D721Med (cell line): ENCODE measurements at places on chromosomes 4 and X.

DNA sequence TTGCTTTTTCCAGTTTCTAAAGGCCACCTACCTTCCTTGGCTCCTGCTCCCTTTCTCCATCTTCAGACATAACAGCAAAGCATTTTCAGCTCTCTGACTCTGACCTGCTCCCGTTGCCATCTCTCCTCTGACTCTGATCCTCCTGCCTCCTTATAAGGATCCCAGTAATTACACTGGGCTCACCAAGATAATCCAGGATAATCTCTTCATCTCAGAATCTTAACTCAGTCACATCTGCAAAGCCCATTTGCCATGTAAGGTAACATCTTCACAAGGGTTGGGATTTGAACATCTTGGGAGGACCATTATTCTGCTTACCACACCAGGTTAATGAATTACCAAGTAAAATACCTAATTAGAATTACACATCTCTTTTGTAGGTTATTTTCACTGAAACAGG is 41.3 kb upstream of the MAGED1 start:
- DNase-seq: no peak

DNA sequence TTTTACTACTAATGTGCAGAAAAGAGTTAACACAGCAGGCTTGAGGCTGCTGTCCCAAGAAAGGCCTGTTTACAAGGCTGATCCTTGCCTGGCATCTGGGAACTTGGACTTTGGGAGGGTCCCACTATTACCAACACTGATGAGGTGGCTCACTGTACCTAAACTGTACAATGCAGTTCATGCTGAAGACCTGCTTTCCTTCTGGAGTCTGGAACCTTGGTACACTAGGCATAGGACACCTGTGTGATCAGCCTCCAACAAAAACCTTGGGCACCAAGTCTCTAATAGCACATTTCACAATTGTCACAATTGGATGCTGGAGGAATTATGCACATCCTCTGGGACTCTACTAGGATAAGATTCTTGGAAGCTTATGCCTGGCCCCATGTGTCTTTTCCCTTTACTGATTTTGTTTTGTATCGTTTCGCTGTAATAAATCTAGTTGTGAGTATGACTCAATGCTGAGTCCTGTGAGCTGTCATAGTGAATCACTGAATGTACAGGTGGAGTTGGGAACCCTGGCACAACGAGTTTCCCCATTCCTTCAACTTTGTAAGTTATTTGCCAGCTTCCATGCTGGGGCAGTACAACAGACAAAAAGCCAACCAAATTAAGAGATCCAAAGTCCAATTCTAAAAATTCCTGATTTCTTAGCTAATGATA is 45.9 kb downstream of the TEC start:
- no peak for DNase-seq

DNA sequence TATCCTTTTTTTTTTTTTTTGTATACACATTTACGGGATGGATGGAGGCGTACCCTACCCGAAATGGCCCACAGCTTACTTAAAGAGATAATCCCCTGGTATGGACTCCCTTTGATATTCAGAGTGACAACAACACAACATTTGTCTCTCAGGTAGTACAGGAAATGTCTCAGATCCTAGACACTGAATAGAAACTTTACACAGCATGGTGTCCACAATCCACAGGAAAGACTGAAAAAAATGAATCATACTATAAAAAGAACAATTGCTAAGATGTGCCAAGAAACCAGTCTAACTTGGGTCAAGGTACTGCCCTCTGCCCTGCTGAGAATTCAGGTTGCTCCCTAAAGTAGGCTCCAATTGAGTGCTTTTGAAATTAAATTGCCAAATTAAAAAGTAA is 100.8 kb upstream of the LANCL3 start:
- DNase-seq: no peak

DNA sequence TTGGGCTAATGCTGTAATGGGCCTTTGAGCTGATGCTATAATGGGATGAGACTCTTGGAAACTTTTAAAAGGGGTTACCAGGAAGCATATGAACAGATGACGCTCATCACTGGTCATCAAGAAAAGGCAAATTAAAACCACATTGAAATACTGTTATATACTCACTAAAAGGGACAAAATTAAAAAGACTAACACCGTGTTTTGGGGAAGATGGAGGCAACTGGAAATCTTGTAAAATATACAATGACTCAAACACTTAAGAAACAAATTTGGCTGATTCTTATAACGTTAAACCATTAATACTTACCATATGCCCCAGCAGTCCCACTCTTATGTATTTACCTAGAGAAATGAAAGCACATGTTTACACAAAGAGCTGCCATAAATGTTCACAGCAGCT is 207.2 kb upstream of the GPRIN3 start:
- DNase-seq: no peak

GRCh38 chr4:99414401-99414800 is 20.7 kb downstream of the ADH7 start:
- no peak for DNase-seq

- no peak for DNase-seq
Observed at GRCh38 chr4:110442788-110443187, 33.2 kb upstream of the ENPEP start.

GRCh38 chr4:8000247-8000646 is 60.6 kb upstream of the AFAP1 start:
- DNase-seq: no peak

- no peak for DNase-seq
Observed at GRCh38 chr4:182975806-182976205, 58.6 kb upstream of the DCTD start.

GRCh38 chr4:74522251-74522991 is 77.5 kb downstream of the AREG start:
- DNase-seq: no peak

- no peak for DNase-seq
Observed at GRCh38 chrX:94722578-94722977, 1048.6 kb downstream of the FAM133A start.

GRCh38 chrX:1103360-1103759 is 109.1 kb downstream of the CRLF2 start:
- no peak for DNase-seq

GRCh38 chr4:108148316-108148715 is 20.4 kb downstream of the LEF1 start:
- DNase-seq: no peak

GRCh38 chr4:71711985-71712348 is 71.9 kb downstream of the GC start:
- DNase-seq: no peak

DNA sequence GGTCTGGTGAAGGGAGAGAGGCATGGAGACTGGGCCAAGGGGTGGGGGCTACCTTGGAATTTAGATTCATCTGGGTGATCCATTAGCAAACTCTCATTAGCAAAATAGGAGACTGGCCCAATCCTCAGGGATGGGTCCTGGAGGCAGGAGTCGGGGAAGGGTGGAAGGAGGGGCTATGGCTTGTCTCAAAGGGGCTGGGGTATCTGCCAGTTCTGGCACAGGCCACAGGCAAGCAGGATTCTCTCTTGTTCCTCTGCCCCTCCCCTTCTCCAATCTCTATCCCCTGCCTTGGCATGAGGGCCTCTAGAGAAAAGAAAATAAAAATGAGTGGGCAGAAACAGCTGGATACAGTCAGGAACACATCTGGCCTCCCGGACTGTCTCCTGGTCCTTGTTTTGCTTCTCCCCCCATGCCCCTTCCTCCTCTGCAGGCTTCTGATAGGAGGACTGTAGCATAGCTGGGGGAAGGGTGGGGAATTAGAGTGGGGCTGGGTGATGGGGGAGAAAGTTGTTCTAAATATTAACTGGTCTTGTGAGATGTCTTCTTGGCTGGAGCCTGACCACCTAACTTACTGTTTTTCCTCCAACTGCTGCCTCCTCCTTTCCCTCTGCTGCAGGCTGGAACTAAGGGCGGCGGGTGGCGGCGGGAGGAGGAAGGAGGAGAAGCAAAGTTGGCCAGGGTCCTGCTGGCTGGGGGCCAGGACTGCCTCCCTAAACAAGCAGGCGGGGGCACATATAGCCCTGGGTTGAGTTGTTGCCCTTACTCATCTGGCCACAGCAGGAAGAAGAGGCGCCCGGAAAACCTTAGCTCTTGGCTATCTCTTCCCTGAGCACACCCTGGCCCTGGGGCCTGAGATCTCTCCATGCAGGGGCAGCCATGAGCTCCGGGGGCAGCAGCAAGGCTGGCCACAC is 53.3 kb upstream of the LAS1L start:
- no peak for DNase-seq

- no peak for DNase-seq
Observed at GRCh38 chrX:128365492-128365891, 313.3 kb upstream of the ACTRT1 start.

DNA sequence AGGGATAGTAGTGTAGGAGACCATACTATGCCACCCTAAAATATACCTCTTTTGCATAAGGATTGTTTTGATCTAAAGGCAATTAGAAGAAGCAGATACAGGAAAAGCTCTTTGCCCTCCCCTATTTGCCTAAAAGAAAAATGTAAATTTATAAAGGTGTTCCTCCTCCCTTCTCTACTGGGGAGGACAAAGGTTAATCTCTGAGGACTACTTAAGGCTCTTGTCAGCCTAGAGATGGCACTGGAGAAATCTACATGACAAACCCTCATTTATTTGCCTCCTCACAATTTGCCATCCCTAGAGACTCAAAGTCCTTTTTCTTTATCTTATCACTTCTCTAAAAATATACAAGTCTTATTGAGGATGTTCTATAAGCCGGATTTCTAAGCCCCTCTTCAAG is 1021.8 kb downstream of the STPG2 start:
- DNase-seq: no peak

DNA sequence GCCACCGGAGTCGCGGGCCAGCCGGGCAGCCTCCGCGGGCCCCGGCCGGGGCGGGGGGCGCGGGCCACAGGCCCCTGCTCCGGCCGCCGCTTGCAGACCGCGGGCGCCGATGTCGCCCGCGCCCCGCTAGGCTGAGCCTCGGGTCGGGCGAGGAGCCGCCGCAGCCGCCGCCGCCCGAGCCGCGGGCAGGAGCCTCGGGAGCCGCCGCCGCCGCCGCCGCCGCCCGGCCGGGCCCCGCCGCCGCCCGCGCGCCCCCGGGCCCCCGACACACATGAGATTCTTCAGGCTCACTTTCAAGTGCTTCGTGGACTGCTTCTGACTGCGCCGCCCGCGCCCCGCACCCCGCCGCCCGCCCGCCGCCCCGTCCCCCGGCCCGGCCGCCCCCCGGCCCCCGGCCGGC is 345 bp downstream of the SLC6A8 start:
- no peak for DNase-seq

GRCh38 chrX:155767876-155768769 is 113.0 kb upstream of the VAMP7 start:
- no peak for DNase-seq

DNA sequence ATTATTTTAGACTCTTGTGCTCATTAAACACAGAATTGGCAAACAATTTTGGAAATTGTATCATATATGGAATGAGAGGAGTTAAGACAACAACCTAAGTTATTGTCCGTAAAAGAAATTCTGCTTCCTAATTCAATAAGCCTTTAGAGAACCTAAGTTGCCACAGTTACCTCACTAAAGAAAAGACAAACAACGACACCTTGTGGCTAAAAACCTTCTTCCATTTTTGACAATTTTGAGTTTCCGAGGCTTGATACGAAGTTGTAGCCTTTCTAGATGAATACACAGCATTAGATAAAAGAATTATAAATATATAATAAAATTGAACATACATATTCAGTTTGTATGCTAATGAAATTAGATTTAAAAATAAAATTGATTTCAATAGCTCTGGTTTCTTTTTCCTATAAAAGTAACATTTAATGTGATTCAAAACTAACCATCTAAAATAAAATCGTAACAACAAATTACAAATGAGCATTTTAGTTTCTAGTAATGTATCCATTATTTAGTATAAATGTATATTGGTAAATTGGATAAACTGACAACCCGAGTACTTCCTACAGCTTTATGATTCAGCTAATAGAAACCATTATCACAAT is 275.1 kb downstream of the GPM6A start:
- no peak for DNase-seq

GRCh38 chr4:184284742-184285141 is 67.1 kb upstream of the ENPP6 start:
- DNase-seq: no peak

DNA sequence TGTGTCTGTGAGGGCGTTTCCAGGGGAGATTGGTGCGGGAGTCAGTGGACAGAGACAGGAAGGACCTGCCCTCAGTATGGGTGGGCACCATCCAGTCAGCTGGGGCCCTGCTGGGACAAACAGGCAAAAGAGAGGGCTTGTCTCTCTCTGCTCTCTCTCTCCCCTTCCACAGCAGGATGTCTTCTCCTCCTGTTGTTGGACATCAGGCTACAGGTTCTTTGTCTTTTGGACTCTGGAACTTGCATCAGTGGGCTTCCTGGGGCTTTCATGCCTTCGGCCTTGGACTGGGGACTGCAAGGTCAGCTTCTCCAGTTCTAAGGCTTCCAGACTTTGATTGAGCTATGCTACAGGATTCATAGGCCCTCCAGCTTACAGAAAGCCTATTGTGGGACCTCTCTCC is 59.6 kb downstream of the ADGRA3 start:
- DNase-seq: no peak

DNA sequence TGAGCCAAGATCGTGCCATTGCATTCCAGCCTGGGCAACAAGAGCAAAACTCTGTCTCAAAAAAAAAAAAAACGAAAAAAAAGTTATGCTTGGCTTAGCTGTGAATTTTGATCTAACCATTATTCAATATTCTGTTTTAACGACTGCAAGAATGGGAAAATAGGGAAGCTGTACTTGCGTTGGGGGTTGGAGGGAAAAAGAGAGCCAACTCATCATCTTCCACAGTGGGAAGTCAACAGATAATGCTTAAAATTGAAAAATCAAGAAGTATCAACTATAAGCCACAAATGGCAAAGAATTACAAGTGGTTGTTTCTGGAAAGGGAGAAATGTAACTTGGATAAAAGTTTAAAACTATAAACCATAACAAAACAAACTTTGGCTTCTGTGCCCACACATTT is 2.9 kb downstream of the TEC start:
- DNase-seq: no peak

GRCh38 chrX:12866451-12867377 is at the start of gene TLR7:
TLR7 (plus strand) TSS chrX:12867072; CDS start chrX:12867579, 507 bp downstream.
- DNase-seq: no peak

- DNase-seq: no peak
Observed at GRCh38 chr4:174053895-174054294, 229.6 kb downstream of the FBXO8 start.

GRCh38 chr4:13102092-13102742 is 381.9 kb downstream of the RAB28 start:
- DNase-seq: no peak

- no peak for DNase-seq
Observed at GRCh38 chrX:135185795-135186443, 14.7 kb upstream of the CT55 start.

GRCh38 chr4:132218406-132218805 is 930.7 kb upstream of the PCDH10 start:
- DNase-seq: no peak

DNA sequence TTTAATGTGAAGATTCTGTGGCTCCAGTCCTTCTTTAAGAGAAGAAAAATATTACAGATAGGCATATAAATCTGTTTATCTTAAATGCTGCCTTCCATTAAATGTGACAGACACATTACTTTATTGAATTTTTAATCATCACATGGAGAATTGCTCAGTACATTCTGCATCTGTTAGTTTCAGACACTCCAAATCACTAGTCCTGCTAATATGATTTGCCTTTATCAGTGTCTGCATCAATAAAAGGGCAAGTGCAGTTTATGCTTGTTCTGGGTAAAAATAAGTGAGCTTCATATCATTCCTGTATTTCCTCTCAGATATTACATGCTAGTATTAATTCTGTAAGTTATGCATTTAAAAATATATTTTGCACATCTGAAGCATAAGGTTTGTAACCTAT is 666.4 kb downstream of the TECRL start:
- DNase-seq: no peak

GRCh38 chr4:33176566-33176965 is 2456.4 kb downstream of the PCDH7 start:
- no peak for DNase-seq

GRCh38 chrX:131979116-131979515 is 44.0 kb upstream of the STK26 start:
- no peak for DNase-seq
